ENCODE measurements at places on chromosomes 6 and 20.

DNA sequence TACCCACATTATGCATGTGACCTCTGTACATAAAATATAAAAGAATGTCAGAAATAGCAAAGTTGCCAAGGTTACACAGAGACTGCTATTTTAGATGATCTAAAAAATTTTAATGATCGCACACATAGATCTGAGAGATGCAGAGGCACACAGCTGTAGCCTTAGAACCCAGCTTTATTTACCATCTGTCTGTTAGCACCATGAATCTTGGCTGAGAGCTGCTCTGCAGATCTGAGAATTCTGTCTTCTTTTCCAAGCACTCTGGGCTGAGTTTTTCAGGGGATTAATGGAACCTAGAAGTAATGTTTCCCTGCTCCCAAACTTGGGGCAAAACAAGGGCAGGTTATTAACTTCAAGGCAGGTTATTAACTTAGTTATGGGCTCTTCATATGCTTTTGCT lies 248.7 kb upstream of the JAG1 start:
- no peak for DNase-seq

DNA sequence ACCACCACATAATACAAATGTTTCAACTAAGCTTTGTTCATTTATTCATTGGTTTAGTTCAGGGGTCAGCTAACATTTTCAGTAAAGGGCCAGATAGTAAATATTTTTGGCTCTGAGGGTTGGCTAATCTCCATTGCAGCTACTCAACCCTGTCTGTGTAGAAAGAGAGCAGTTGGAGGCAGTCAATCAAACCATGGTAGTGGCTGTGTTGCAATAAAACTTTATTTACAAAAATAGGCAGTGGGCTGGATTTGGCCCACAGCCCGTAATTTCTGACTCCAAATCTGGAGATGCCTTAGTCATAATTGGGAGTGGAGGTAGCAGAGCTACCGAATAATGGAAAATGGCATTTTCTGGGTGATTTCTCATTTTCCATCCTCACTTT lies 242.5 kb upstream of the ZFP64 start:
- no peak for DNase-seq

GRCh38 chr6:31966506-31966905 lies 5.4 kb downstream of the DXO start:
- DNase-seq = no peak

DNA sequence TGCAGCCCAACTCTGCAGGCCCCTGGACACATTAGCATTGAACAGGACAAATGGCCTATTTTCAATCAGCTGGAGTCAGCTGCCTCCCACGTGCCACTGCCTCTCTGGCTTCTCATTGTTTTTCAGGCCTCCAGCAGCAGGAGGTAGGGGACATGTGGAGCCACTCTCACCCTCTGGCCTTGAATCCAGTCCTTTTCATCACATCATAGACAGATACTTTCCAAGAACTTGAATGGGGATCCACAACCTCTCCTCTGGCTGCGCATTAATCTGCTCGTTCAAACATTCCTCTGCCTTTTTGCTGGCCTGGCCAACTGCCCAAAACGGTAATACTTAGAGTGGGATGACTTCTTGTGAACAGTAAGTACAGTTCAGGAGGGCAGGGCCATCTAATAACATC lies 592.3 kb downstream of the PKHD1 start:
- peak; percentile 46 for DNase-seq

- DNase-seq = no peak
Observed at GRCh38 chr6:125228981-125229479, 72.7 kb downstream of the HDDC2 start.

- no peak for DNase-seq
Observed at GRCh38 chr6:46080111-46080510, 49.7 kb upstream of the ENPP4 start.

DNA sequence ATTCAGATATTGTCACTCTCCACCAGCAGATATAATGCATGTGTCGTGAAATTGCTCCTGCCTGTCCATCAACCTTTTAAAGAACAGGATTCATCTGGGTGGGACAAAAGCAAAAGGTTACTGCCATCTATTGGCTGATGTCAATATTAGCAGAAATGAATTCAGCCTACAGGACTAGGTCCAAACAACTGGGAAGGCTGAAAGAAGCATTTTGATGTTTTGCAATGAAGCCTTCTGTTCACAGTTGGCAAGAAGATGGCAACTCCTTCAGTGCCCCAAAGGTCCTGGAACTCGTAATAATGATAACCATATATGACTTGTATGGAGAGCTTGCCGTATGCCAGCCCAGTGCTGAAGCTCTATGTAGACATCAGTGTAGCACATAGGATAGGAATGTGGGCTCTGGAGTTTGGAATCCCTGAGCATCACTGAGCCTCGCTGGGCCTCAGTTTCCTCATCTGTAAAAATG lies 7.5 kb downstream of the BCAS1 start:
- DNase-seq = no peak

DNA sequence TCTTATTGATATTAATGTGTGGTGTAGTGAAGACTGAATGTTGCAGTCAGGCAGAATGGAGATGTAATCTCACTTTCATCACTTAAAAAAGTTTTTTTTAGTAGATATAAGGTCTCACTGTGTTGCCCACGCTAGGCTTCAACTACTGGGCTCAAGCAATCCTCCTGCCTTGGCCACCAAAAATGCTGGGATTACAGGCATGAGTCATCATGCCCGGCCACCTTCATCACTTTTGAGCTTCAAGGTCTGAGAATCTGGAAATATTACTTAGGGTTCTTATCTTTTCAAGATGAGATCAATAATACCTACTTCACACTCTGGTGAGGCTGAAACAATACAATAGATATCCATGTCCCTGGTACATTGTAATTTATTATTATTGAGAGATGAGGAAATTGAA lies 31.6 kb downstream of the ADGRG6 start:
- no peak for DNase-seq

GRCh38 chr6:23412770-23413169 lies 713.2 kb upstream of the NRSN1 start:
- DNase-seq = no peak

- no peak for DNase-seq
Observed at GRCh38 chr6:158242071-158242606, 70.1 kb upstream of the TULP4 start.

DNA sequence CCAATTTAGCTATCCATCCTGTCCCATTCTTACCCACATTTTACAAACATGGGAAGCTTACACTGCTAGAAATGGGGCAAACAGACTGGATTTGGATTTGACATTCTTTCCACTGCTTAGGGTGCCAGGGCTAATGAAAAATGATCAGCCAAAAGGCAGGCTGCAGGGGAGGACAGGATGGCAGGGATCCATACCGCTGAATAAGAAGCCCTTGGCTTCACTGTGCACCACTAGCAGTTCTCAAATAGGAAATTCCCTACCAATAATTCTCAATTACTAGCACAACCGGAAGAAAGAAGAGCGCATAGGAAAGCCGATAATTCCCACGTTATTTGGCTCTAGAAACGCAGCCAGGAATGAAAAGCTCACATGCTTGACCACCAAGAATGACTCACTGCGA lies 73.1 kb downstream of the NDUFAF5 start:
- DNase-seq = no peak

DNA sequence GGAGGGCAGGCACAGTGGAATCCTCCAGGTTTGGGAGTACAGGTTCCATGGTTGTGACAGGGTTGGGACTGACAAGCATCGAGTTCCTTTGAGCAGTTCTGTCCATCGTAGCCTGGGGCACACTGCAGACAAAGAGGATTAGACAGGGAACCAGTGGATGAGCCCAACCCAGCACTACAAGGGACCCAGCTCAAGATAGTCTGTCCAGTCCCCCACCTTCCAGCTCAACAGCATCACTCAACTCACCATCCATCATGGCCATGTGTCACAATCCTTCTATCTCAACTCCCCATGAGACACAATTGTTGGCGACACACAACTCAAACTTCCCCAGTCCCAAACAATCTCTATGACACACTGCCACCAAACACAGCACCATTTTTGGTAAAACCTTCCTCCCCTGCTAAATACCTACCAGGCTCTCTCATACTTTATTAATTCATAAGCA lies 11.8 kb upstream of the GPSM3 start:
- DNase-seq = no peak

GRCh38 chr6:53287336-53288225 lies 61.2 kb downstream of the ELOVL5 start:
- no peak for DNase-seq

- no peak for DNase-seq
Observed at GRCh38 chr20:37114012-37114411, 18.2 kb upstream of the RBL1 start.

DNA sequence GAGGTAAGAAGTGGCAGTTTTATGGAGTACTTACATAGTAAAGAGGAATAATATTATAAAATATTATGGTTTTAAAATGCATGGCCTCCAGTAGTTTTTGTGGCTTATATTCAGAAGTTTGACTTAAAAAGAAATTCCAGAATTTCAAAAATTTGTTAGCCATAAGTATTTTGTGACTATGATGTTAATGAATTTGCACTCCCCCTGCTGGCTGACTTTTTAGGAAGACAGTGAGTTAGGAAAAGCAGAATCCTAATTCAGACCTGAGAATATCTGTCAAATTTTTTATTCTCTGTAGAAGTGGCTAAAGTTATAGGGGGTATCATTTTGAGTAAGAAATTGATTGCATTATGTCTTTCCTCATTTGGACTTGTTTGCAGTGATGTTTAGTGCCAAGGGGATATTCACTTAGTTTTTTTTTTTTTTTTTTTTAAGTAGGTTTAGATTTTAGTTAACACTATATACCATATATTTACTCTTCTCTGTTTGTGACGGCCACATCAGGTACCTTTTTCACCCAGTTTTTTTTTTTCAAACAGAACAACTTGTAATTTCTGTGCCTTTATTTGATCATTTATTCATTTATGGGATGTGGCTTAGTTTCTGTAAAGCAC lies 40.8 kb downstream of the ZFAND3 start:
- DNase-seq = no peak

GRCh38 chr6:152804150-152804549 lies 53.6 kb downstream of the VIP start:
- no peak for DNase-seq

GRCh38 chr20:33875055-33875454 lies 63.9 kb downstream of the CHMP4B start:
- DNase-seq = no peak

GRCh38 chr6:47144306-47144705 lies 102.2 kb upstream of the ADGRF1 start:
- no peak for DNase-seq

- no peak for DNase-seq
Observed at GRCh38 chr6:35213298-35213791, 411 bp upstream of the SCUBE3 start.

DNA sequence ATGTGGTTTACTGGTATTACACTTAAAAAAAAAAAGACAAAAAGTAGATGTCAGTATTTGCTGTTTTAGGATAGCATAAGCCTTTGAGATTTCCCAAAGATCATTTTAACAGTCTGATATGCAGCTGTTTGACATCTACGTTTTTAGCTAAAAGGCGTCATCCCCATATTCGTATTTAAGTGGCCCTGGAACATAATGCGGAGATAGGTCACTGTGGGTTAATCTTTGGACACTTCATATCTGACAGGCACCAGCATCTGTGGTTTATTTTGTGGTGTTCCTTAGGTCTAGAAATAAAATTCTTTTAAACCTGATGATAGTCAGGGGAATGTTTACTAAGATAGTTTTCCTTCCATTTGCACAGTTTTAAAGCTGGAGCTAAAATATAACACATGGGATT lies 313.7 kb downstream of the SOX4 start:
- DNase-seq = no peak

- no peak for DNase-seq
Observed at GRCh38 chr6:135129136-135129856, 51.8 kb upstream of the MYB start.

GRCh38 chr6:167761794-167762258 lies 64.9 kb upstream of the AFDN start:
- no peak for DNase-seq

- DNase-seq = no peak
Observed at GRCh38 chr6:139713900-139714506, 339.6 kb upstream of the CITED2 start.

DNA sequence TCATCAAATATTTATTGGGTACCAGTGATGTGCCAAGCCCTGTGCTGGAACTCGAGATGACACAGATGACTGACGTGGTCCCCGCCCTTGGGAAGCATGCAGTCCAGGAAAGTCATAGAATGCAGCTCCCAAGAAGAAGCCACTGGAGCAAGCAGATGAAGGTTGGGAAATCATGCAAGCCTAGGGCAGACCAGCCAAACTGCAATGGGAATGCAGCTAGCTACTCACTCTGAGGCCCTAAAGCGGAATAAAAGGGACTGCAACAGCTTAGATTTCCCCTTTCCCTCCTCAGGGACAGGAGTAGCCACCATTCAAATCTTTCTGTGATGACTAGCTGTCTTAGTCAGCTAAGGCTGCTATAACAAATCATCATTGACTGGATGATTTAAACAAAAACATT lies 152.2 kb downstream of the MAFB start:
- no peak for DNase-seq

- no peak for DNase-seq
Observed at GRCh38 chr6:116175344-116175743, 49.4 kb upstream of the COL10A1 start.

DNA sequence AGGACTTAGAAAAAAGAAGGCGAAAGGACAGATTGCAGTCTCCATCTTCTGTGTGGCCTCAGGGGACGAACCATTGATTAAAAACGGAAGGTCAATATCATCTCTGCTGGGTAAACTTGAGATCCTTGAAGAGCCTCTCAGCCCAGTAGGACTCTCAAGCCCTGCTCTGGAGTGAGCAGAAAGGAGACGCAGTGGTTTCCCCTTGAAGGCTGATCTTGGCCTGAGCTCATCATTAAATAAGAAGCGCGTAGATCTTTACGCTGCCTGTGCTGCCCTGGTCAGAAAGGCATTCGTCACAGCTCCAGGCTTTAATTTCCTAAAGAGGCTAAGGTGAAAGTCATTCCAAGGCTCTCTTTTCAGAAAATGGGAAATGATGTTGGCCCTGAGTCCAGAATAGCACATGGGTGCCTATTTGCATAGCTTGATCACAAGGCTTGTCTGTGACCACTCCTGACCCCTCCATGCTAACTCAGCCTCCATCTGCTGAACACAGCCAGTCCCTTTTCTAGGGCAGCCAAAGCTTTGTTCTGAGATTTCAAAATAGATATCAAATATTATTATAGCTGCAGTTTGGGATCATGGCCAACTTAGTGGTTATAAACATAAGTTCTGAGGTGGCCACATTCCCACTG lies 29.3 kb upstream of the XRN2 start:
- DNase-seq = no peak

- no peak for DNase-seq
Observed at GRCh38 chr6:3797231-3798054, 45.9 kb upstream of the PXDC1 start.

- no peak for DNase-seq
Observed at GRCh38 chr20:55893031-55893430, 112.3 kb downstream of the CBLN4 start.

Data from occipital lobe (tissue), 3 donors.